NT2/D1 (cell line): ENCODE measurements at places on chromosomes 16 and 17.

GRCh38 chr16:50305441-50306061 lies 39.2 kb downstream of the ADCY7 start:
- no peak for DNase-seq

DNA sequence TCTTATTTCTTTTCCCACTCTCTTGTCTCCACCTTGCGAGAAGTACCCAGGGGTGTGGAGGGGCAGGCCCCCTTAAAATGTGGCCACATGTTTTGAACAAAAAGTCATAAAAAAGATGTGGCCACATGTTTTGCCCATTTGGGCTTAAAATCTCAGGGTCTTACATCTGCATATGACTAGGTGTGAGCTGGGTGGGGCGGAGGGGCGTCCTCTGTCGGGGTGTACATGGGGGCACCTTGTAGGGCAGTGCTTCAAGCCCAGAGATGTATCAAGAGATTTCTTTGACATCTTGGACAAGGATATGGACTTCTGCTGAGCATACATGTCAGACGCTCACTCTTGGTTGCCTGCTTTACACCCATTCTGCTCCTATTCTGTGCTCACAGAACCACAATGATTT lies 13.0 kb upstream of the SLC47A1 start:
- no peak for DNase-seq

GRCh38 chr17:75090871-75091854 lies 3.4 kb downstream of the SLC16A5 start:
- no peak for DNase-seq

DNA sequence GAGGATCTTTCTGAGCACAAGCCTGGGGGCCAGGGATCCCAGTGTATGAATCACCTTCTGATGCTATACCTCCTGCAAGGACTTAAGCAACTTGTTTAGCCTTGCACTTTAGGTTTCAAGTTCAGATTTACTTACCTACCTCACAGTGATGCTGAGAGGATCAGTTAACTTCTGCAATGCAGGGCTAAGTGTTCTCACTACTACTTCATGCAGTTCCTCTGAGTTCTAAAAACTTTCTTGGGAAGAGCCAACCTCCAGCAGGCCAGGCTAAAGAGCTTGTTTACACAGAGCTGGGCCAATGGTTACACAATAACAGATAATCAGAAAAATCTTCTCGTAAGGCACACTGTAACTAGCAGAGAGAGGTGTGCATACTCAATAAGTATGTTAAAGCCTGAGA lies 13.0 kb downstream of the VEZF1 start:
- no peak for DNase-seq

DNA sequence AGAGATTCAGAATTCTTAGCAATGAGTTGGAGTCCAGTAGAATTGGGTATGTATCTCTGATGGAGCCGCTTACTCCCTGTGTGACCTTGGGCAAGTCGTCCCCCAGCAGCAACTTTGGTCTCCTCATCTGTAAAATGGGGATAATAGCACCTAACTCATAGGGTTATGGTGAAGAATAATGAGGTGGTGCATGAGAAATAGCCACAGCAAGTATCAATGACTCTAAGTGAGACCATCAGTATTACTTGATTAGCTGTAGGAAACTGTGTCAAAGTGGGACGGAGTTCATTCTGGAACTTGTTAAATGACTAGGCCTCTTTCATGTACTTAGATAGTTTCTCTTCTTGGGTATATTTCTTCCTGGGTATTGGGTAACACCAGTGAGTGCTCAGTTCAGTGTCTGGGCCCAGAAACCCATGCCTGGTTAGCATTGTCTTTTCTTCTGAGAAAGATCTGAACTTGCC lies 6.4 kb downstream of the PRKCB start:
- no peak for DNase-seq

GRCh38 chr16:29816694-29817441 lies 916 bp downstream of the PAGR1 start:
- no peak for DNase-seq

GRCh38 chr16:85485379-85485778 lies 127.7 kb upstream of the GSE1 start:
- no peak for DNase-seq

- DNase-seq = no peak
Measured at GRCh38 chr17:8801135-8801840, 2.1 kb upstream of the MFSD6L start.

GRCh38 chr16:88923926-88924833 lies 52.8 kb downstream of the CBFA2T3 start:
- no peak for DNase-seq

GRCh38 chr17:77804796-77805426 lies 153.6 kb upstream of the TNRC6C start:
- DNase-seq = no peak

GRCh38 chr17:56833057-56833808 lies 487 bp downstream of the C17orf67 start:
- peak; percentile 57 for DNase-seq

DNA sequence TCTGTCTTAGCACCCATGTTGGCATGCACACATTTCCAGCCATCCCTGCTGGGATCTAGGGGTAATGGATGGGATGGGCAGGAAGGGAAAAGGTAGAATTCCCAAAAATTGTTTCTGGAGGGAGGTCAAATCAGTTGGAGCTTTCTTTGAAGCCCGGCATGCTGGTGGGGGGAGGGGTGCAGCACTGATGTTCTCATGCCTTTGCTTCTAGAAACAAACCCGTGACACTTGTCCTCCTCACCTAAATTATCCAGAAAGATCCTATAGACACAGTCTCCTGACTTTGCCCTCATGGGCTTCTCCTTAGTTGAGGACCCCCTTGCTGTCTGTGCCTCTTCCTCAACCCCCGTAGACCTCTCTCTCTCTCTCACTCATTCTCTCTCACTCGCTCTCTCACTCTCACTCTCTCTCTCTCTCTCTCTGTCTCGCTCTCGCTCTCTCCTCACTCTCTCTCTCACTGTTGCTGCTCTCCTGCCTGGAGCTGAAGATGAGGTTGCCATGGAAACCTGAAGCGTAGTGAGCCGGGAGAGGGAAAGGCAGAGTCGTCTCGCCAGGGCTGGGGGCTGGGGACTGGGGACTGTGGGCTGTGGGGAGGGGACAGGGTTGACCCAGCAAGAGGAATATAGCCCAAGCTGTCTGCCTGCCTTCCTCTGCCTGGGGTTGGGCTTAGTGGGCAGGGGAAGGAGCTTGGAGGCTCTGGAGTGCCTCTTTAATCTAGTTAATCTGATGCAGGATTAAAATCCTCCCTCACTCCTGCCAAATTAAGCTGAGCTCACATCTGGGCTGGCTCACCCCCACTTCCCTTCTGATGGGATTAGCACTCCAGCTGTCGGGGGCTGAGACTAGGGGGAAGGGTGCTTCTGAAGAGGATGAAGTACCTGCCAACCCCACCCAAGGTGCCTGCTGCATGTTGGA lies 16.1 kb downstream of the LASP1 start:
- no peak for DNase-seq

GRCh38 chr17:55818451-55819375 lies 67.9 kb downstream of the PCTP start:
- no peak for DNase-seq

DNA sequence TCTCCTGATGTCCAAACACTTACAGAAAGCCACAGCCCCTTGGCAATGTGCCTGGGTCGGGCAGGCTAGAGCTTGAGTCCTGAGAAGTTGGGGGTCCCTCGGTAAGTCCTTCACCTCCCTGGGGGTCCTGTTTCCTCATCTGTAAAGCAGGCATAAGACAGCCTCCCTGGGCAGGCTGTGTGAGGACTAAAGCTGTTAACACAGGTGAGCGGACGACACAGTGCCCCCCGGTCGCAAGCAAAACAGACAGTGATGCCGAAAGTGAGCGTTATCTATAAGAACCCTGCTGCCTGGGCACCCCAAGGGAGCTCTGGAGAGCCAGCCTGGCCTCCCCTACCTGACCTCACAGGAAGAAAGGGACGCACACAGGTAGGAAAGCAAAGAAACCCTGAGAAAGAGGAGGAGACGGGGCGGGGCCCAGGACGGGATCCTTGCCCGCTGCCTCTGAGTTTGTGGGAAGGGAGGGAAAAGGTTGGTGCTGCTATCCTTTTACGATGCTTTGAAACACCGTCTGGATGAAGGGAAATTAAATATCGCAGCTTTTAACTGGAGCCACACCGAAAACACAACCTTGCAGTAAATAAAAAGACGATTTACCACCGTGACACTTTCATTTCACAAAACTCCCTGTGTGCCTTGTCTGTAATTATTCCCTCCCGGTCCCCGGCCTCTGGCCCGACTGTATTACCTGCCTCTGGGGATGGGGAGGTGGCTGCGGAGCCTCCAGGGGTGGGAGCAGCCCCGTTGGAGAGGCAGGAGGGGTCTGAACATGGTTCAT lies 67.1 kb downstream of the ENGASE start:
- no peak for DNase-seq

- DNase-seq = no peak
Measured at GRCh38 chr17:1478418-1478817, 14.1 kb downstream of the MYO1C start.

DNA sequence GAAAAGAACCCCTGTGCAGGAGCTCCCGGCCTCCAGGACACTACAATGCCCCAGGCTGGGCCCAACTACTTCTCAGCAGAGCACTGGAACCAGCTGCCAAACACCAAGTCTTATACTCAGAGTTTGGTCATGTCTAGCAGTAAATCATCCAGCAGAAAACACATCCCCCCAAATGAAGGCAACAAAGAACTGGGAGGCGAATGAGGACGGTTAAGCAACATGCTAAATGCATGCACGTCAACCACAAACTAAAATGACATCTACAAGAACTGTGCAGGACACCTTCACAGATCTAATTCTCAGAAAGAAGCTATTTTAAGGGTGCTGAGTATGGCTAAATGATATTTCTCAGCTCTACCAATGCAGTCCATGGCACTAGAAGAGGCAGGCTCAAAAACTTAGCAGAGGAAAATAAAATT lies 7.6 kb upstream of the IRX5 start:
- no peak for DNase-seq

GRCh38 chr17:45402916-45403315 lies 29.8 kb downstream of the ARHGAP27 start:
- no peak for DNase-seq

GRCh38 chr16:9818702-9819101 lies 363.5 kb downstream of the GRIN2A start:
- no peak for DNase-seq

- no peak for DNase-seq
Measured at GRCh38 chr17:50123649-50124349, 6.2 kb downstream of the SAMD14 start.

DNA sequence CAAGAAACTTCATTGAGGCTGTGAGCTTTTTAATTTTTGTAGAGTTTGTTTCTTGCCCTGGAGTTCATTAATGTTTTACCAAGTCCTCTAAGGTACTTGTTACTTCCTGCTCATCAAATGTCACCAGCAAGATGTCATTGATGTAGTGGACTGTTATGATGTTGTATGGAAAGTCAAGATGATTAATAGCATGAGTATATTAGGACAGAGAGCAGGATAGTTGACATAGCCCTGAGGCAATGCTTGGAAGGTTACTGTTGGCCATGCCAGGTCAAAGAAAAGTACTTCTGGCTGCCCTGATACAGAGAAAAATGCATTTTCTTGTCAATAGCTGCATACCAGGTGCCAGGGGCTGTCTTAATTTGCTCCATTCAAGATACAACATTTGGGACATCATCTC lies 6.7 kb downstream of the KRTAP1-5 start:
- no peak for DNase-seq
